Astrocyte of the cerebellum (primary cell): ENCODE measurements at places on chromosomes 3 and 15.

DNA sequence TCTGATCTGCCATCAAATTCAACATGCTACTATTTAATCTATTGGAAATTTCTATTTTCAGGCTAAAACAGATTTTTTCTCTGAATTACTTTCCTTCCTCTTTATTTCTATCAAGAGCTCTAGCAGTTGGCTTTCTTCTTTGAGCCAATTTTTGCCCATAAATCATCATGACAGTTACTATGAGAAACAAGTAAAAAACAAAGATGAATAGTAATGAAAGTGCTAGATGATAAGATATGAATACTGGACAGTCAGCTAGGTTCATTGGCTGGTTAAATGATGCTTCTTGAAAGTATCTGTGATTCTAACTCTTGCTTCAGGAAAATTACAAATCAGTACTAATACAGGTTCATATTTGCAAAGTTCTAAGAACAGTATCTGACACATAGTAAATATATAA, 38.6 kb upstream of the NANOGP8 start:
- DNase-seq, result no peak

- DNase-seq, result no peak
Measured at GRCh38 chr3:40886660-40887425, 312.5 kb upstream of the CTNNB1 start.

DNA sequence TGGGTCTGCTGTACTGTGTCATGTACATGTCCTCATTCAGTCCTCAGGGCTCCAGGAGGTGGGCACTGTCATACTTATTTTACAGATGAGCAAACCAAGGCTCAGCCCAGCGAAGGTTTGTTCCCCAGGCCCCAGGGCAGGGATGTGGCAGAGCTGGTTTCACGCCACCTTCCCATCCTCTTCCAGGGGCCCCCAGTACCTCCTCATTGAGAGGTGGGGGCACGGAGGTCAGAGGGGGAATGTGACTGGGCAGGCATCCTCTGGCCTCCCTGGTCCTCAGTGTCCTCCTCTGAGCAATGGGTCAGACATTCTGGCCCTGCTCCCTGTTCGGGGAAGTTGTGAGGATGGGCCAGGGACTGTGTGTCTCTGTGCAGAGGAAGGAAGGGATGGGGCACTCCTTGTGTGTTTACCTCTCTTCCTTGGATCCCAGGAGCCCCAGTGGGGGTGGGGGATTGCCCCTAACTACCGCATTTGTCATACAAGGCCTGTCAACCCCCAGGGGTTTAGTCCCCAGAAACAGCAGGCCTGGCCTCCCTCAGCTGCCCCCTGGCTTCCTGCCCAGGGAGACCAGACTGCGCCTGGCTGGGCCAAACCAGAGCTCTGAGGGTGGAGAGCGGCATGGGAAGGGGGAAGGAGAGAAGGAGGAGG, 65.9 kb upstream of the LCTL start:
- no peak for DNase-seq

- no peak for DNase-seq
Measured at GRCh38 chr3:106193876-106194275, 325.1 kb upstream of the CBLB start.

DNA sequence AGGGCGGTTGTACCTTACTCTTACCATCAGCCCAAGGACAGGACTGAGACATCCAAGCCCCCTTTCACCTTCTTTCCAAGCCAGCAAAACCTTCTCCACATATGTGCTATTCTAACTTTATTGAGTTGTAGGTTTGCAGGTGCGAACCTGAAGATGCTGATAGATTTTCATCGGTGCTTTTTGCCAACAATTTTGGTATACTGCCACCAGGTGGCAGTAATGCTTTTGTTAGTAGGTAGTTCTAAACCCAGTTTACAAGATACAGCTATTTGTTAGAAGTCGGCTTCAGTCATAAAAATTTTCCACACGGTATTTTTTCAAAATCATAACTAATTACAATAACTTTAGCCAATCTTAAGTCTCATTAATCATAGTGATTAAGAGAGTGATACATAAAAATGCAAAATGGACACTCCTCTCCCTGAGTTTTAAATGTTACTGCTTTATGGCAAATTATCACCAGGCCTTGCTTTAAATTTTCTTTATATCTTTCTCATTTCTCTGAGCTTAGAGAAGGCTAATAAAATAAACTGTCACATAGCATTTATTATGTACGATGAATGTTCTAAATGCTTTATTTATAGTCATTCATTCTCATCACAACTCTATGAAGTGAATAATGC, 636 bp downstream of the TBC1D21 start:
- DNase-seq, result peak; percentile 49

DNA sequence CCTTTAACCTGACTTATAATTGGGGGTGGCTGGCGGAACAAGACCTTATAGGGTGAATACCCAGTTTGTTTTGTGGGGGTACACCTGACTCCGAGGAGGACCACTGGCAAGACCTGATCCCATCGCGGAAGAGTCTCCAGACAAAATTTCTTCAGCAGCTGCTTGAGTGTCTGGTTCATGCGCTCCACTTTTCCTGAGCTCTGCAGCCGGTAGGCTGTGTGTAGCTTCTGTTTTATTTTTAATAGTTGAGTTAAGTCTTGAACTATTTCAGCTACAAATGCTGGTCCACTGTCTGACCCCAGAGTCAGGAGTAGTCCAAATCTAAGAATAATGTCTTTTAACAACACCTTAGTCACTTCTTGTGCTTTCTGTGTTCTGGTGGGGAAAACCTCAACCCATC, 21.2 kb upstream of the NOX5 start:
- DNase-seq, result no peak

- DNase-seq, result no peak
Measured at GRCh38 chr15:65837301-65838294, 31.7 kb upstream of the RAB11A start.

DNA sequence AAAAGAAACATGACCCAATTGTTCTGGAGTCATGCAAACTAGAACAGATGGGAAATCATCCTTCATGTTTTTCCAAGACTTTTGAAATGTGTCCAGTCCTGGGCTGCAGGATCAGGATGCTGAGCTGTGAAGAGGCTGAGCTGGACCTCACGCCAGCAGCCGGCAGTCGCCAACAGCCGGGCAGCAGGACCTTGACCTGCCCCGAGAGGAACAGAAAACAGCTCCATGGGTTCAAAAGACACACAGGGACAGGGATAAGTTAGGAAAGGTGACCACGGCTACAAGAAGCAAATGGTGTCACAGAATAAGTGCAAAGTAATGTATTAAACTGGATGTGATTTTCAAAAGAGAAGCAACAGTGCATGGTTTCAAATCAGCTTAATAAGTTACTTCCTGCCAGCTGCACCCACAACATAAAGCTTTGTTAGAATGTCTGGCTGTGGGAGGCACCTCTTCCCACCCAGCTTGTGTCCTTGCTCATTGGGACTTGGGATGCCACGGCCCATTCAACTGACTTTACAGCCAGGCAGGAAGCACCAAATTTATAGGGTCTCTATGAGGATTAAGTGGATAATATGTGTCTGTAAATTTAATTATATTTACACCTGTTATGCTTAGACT, 266.4 kb downstream of the GABRG3 start:
- DNase-seq, result no peak

DNA sequence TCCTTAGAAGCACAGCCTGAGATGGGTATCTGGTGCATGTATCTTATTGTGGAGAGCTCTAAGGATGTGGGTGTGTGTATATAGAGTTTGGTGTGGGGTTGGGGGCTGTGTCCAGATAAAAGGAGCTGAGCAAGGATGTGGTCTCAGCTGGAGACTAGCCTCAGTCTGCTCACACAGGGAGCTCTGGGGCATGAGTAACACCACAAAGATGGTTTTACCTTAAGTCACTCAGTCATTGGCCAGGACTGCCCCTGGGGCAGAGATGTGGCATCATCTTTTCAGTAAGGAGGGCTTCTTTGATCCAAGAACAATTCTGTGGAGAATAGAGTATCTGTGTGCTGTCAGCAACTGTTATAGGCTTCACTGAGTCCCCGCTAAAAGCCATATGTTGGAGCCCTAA, 163.4 kb upstream of the NUDT16 start:
- peak; percentile 93 for DNase-seq

DNA sequence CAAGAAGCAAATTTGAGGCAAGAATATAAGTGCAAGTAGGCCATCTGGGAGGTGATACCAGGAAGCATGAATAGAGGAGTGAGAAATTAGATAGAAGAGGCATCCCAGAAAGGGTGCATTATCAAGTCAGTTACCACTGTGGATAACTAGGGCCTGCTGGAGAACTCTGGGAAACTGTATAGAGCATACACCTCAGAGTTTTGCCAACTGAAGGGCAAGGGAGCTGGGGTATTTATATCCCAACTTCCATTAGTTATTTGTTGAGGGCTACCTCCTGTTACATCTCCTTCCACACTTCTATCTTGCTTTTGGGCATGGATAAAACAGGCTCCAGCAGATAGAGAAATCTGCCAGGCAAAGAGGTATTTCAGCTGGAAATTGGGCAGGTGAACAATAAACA, 83.5 kb upstream of the MRPL3 start:
- DNase-seq, result no peak

- DNase-seq, result no peak
Measured at GRCh38 chr15:36401586-36401966, 177.8 kb upstream of the CDIN1 start.

- peak; percentile 75 for DNase-seq
Measured at GRCh38 chr3:106688464-106688863, 688.8 kb upstream of the CCDC54 start.

DNA sequence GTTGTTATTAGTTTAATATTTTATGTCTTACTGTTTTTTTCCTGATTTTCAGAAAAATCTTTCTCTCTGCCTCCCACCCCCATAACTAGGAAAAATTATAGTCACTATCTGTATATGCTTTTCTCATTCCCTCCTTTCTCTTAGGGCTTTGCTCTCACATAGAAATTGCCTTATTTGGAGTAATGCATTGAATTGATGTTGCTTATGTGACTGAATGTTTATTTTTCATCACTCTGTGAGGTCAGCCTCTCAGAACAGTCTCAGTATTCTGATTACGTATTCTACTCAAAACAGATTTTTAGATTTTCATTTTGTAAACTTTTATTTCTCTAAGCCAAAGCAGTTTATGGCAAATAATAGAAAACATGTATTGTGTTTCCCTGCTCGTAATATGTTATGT, 121.0 kb downstream of the SLMAP start:
- DNase-seq, result no peak

DNA sequence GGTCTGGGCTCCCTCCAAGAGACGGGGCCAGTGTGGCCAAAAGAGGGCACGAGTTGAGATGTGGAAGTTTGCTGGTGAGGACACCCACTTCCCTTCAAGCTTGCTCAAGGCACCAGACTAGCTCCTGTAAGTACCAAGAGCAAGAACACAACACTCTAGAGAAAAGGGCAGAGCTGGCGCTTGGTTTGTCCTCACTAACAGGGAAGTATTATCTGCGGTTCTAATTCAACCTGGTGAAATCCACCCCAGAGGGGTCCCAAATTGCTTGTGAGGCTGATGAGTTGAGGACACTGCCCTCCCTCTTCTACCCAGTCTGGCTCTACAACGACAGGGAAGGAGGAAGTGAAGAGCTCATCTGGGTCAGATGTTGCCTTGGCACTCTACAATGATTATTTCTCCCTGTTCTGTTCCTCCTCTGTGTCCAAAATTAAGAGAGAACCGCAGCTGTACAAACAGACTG, 16.9 kb upstream of the FSIP1 start:
- DNase-seq, result no peak

- DNase-seq, result no peak
Measured at GRCh38 chr3:170749765-170750477, 120.1 kb downstream of the RPL22L1 start.

DNA sequence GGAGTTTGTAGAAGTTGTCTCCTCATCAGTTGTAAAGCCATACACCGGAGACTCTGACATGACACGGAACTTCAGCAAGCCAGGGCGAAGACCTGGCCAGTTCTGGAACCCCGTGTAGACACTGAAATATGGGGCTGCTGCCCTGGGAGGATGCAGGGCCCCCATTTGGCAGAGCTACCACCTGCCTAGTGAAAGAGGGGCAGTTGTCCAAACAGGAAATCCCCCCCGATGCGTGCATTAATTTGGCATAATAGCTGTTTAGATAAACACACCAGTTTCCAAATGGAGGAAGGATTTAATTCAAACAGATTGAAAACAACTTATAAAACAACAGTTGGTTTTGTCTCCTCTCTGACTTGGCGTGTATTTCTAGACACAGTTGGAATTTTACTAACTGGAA, 357.2 kb downstream of the GABRG3 start:
- no peak for DNase-seq

GRCh38 chr3:186185194-186185787, 76.4 kb upstream of the ETV5 start:
- DNase-seq, result no peak

DNA sequence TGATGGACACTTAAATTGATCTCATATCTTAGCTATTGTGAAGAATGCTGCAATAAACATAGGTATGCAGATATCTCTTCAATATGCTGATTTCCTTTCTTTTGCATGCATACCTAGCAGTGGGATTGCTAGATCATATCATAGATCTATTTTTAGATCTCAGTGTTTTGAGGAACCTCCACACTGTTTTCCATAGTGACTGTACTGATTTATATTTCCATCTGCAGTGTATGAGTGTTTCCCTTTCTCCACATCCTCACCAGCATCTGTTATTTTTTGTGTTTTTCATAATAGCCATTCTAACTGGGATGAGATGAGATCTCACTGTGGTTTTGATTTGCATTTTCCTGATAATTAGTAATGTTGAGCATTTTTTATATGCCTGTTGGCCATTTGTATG, 17.1 kb upstream of the RASA2 start:
- no peak for DNase-seq

DNA sequence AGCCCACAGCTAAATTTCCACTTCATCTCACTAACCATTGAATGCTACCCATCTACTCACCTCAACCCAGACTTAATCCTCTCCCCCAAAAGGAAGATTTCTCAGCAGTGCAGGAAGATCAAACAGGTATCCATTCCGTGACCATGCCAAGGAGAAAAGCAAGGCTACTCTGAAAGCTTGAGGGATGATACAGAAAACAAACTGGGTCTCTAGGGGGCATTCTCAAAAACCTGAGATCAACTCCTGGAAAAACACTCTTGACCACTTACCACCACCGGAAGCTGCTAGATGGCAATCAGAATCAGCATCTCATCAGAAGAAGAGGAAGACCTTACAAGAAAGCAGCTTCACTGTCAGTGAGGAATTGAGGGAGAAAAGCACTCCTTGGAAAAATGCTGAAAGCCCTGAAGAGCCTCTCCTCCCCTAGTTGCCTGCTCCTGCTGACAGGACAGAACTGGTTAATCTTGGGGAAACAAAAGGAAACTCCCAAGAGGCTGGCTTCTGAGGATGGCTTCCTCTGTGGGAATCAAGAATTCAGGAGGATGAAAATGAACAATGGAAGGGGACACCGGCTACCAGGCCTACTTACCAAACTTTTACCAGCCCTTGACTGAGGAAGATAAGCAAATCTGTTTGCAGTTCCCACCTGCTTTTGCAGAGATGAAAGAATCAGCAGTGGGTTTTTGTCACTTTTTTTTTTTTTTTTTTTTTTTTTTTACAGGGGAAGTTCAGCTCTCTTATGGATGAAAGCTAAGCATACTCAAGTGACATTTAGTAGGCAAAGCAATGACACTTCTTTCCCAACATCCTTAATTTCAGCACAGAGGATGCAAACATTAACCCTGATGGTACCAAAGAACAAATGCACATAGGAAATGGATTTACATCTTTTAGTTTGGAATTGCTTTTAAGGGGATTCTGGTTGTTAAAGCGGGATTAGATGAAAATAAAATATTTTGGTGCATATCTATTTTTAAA, at the start of gene ATP8B4:
TSS of gene ATP8B4 (minus strand) at position 171 of the 978 bp plus-strand sequence. CDS start 12,267 bp downstream, outside the sequence.
- no peak for DNase-seq

- DNase-seq, result no peak
Measured at GRCh38 chr3:142651711-142652110, 55.5 kb downstream of the PLS1 start.

GRCh38 chr15:89822026-89822425, 7.4 kb upstream of the ANPEP start:
- DNase-seq, result no peak
